Endothelial cell (in vitro differentiated cells): ENCODE measurements at places on chromosomes 7 and 10.

GRCh38 chr10:18438361-18439126 is 212.8 kb downstream of the NSUN6 start:
- DNase-seq: no peak

DNA sequence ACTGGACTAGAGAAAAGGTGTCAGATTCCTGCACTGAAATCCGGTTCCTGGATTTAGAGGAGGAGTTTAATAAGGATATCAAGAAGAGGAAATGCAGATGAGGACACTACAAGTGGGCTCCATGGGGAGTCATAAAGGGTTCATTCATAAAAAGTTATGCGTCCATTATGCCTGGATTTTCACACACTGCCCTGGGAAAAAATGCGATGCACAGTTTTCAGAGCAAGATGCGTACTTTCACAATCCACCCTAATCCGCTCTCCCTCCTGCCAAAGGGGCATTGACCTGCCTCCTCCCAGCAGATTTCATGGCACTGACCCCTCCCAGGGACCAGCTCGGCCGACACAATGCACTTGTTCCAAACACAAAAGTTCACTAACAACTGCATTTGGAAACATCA is 42.2 kb upstream of the OPALIN start:
- no peak for DNase-seq

DNA sequence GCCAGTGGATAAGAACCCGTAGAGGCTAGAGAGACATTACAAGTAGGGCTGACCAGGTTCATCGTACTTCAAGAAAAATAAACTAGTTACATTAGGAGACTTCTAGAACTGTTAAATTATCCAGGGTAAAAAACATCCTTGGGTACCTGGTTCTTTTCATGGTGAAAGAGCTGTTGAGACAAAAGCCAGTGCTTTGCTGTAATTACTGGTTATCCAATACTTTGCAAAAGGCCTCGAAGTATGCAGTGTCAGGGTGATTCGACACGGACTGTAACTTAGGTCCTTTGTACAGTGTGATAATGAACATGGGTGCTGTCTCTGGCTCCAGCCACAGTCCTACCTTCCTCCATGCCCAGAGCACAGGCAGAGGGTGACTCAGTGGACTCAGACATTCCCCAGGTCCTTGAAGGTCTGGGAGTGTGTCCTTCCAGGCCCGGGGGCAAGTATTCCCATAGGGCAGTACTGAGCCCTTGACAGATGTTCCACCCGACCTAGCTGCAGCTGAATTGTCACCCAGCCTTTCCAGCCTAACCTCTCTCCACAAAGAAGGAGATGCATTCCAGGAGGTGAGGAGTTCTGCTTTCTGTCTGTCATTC is 123.6 kb upstream of the TMEM72 start:
- no peak for DNase-seq

- no peak for DNase-seq
Measured at GRCh38 chr7:74033372-74034311, 5.7 kb downstream of the ELN start.

- DNase-seq: no peak
Measured at GRCh38 chr7:114979803-114980507, 58.1 kb downstream of the MDFIC start.

GRCh38 chr7:2420216-2420933 is 17.0 kb downstream of the CHST12 start:
- no peak for DNase-seq

GRCh38 chr7:43785420-43785819 is 26.9 kb downstream of the BLVRA start:
- no peak for DNase-seq

DNA sequence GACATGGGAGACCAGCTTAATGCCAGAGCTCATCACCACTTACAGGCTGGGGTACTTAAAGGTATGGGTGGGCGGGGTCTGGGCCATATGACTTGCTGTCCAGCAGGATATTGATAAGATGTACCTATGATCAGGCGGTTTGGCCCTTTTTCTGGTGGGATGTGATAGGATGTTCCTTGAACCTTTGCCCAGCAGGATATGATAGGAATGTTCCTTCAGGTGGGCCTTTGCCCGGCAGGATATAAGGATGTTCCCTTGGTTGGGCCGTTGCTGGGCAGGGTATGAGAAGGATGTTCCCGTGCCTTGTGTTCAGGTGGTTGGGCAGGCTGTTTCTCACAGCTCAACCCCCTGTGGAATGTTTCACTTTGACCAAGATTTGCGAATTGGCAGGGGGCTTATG is 187.2 kb upstream of the CXCL12 start:
- no peak for DNase-seq

- DNase-seq: no peak
Measured at GRCh38 chr10:99976886-99977665, 32.7 kb downstream of the DNMBP start.

DNA sequence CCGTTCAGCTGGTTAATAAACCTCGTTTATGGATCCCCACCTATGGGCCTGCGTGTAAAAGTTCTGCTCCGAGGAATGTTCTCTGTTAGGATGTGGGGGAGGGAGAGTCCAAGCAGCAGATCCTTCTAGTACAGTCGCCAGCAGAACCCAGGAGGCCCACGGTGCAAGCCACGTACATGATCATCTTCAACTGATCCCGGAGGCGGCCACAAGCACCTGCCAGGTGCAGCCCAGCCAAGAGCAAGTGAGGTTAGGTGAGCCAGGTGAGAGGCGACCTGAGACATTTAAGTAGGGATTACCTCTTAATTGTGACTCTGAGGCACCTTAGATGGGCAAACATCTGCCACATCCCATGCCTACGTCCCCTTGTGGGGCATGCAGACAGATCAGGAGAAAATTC is 18.0 kb upstream of the FGFR2 start:
- DNase-seq: no peak

DNA sequence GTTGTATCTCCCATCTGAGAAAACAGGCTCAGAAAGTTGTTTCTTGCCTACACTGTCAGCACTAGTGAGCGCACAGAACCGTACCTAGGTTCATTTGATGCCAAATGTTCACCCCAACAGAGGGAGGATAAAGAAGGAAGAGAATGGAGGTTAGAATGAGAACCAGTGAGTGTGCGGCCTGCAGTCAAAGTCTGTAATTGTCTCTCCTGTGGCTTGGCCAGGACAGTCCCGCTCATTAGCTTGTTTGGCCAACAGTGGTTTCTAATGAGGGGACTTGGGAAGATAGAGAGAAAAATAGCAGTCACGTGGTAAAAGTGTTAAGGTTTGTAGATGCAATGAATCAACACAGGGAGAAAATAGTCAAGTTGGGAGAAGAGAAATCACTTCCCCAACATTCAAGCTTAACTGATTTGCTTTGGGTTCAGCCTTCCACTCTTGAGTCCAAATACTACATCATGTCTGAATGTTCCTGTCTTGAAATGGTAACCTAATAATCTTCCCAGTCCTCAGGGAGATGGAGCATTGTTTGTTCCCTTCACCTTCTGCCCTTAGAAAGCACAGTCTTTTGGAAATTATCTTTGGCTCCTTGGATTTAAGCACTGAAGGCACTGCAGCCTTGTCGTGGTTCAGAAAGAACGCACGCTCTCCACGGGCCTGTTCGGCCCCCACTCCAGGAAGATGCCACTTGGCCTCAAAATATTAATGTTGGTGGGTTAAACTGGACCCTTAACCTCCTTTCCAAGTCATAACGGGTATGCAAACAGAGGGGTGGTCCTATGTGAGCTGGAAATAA is 360.4 kb upstream of the ZNF32 start:
- no peak for DNase-seq

- no peak for DNase-seq
Measured at GRCh38 chr7:130366564-130366963, 13.7 kb upstream of the CPA1 start.

DNA sequence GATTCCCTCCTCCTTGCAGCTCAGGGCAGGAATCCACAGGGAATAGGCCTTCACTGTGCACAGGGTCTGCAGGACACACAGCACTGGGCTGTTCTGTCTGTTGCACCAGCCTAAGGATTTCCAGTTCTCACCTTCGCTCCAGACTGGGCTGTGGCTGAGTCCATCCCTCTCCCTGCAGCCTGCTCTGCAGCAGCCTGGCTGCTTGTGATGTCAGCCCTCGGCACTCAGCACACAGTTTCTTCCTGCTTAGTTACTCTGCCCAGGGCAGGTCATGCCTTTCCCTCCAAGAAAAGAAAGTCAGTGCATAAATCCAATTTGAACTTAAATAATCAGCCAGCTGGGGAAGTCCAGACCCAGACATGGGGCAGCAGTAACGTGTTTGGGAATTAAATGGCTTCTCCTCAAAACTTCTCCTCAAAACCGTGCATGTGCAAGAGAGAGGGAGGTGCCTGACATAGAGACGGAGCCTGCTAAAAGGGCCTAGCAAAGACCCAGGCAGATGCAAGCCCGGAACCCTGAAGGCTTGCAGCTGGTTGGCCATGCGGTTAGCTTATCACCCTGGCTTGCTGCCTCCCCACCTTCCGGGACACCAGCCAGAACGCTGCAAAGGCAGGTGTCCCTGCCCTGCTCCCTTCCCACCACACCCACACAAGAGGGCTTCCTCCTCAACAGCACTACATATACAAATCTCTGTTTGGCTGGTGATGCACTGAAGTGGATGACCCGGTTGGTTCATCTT is 10.9 kb upstream of the GDF2 start:
- no peak for DNase-seq
